ENCODE measurements at places on chromosomes 4 and X.

- no peak for DNase-seq
Measured at GRCh38 chr4:8286719-8287342, 17.3 kb downstream of the HTRA3 start.

GRCh38 chr4:161183729-161184128 lies 980.1 kb downstream of the FSTL5 start:
- no peak for DNase-seq

GRCh38 chrX:70171624-70172023 lies 5.7 kb upstream of the DGAT2L6 start:
- no peak for DNase-seq

DNA sequence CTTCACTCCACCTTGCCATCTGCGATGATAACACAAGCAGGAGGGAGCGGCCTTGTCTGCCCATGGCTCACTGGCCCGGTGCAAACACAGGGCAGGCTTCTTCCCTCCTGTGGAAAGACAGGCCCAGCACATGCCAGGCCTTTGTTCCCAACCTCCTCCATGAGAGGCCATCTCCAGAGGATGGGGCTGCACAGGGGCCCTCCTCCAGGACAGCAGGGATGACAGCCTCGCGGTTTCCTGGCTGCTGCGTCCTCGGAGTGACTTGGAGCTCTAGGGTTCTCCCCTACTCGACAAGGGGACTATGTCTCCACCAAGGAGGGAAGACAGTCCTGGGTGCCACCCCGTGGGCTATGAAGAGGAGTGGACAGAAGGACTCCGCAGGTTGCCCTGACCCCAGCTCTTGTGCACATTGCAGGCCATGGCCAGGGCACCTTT lies 21.8 kb downstream of the RNF212 start:
- DNase-seq: no peak

GRCh38 chr4:80452055-80452454 lies 116.5 kb downstream of the CFAP299 start:
- DNase-seq: no peak

GRCh38 chrX:2334237-2334636 lies 166.5 kb downstream of the DHRSX start:
- DNase-seq: no peak

GRCh38 chr4:100989401-100989800 lies 357.9 kb downstream of the PPP3CA start:
- DNase-seq: no peak

DNA sequence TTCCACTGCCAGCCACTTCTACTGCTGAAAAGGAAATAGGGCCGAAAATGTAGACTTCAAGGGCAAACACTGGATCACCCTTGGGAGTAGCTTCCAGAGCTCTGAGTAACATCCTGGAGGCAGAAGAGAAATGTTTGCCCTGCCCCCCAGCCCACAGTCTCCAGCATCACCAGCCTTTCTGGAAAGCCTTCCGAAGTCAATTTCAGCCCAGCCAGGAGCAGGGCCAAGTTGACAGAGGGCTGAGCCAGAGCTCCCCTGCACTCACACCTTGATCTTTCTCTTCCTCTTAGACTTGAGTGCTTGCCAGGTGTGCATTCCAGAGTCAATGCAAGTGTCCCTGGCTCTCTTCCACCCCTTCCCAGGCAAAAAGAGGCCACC lies 35.2 kb downstream of the SLC25A5 start:
- no peak for DNase-seq

DNA sequence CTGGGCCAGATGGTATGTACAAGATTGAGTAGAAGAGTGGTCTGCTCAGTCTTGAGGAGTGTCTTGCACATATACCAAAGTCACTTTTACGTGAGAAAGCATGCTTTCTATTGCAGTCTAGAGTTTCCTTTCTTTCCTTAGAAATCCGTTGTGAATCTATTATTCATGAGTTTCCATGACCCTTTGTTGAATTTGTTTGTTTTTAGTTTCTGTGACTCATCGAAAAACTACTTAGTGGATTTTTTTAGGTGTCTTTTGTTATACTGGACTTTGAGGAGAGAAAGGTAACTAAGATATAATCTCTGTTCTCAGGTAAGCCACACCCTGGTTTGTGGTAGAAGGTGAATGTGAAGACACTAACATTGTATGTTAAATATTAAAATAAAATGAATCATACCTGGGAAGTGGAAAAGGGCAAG lies 23.0 kb downstream of the GALNT7 start:
- no peak for DNase-seq

DNA sequence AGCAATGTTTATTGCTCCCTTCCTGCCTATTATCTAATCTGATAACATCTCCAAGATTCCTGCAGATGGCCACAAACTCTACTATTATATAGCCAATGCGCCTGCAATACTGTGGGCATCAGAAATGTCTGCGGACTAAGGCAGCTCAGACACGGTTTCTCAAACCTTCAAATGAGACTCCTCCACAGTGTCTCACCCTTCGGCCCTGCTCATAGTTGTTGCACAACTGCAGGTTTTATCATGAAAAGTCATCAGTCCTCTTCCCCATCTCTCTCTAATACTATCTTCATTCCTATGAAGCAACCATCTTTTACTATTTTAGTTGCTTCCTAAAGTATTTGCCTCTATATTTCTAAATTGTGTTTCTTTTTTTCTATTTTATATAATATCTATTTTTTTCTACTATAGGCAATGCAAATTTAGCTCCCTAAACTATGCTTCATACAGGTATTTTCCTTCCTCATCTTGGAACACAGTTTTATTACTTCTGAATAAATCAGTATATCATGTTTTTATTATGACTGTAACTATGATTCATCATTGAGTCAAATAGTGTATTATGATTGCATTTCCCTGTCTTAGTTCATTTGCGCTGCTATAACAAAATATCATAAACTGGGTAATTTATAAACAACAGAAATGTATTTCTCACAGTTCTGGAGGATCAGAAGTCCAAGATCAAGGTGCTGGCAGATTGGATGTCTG lies 129.7 kb upstream of the EDNRA start:
- no peak for DNase-seq

GRCh38 chr4:61380865-61381264 lies 180.7 kb downstream of the ADGRL3 start:
- DNase-seq: no peak

- no peak for DNase-seq
Measured at GRCh38 chrX:39630344-39630743, 467.4 kb downstream of the BCOR start.

GRCh38 chr4:105280338-105281123 lies 133.9 kb downstream of the TET2 start:
- no peak for DNase-seq

DNA sequence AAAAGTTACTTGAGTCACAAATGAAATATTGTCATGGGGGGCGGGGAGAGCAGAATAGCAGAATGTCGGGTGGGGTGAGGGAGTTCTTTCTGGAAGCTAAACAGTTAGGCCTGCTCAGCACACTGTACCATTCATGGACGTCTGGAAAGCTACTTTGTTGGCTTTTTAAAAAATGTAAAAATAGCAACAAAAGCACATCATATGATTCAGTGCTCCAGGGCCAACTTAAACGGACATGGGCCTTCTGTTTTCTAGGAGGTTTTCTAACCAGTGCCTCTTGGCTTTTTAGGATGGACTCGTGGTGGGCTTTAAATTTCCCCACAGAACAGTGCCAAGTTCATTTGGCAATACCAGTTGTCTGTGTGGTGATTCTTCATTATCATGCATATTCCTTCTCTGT lies 57.4 kb upstream of the CLCN4 start:
- DNase-seq: no peak

DNA sequence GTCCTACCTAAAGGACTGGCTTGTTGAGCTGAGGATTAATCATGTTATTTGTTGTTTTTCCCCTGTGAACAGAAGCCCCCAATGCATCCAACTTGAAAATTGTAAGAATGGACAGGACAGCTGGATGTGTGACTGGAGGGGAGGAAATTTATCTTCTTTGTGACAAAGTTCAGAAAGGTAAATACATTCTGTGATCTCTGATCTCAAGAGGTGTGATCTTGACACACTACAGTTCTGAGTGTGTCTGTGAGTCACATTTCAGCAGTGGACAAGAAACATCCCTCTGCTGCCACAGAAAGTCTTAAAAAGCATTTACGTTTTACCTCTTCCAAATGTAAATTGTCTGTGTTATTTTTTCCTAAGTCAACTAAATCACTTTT lies 79.3 kb downstream of the NFKB1 start:
- no peak for DNase-seq

DNA sequence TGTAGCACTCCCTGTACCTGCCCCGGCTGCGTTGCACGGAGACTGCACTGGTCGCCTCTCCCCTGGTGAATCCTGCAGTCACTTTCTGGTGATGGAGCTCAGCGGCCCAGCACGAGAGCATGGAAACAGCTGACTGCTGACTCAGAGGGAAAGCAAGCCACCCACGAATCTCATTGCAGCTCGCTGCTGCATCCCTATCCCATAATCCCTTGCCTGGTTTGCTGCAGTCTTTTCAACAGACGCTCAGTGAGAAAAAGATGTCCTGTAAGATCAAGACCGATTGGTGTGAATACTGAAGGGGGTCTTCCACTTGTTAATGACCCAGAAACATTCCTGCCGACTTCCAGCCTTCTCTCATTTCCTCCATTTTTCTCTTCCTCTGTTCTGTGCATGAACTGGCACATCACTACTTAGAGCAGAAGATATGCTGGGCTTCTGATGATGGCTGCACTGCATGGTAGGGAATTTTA lies 52.9 kb downstream of the TRIM2 start:
- DNase-seq: peak; percentile 58

DNA sequence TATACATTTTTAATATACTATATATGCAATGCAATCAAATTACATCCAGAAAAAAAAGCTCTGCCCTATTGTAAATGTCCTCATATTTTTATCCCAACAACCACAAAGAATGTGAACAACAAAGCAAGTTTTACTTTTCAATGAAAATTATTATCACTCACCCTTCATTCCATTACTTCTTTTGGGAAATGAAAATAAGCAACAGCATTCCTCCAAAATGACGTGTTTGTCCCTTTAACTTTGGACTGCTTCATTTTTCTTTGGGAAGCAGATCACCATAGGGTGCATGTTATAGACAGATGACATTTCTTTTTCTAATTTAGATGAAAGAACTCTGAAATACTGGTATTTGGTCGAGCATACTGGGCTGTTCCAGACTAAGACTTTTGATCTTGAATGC lies 667.1 kb upstream of the BOD1L1 start:
- DNase-seq: no peak

GRCh38 chr4:140529434-140529833 lies 5.5 kb downstream of the ELMOD2 start:
- DNase-seq: no peak

DNA sequence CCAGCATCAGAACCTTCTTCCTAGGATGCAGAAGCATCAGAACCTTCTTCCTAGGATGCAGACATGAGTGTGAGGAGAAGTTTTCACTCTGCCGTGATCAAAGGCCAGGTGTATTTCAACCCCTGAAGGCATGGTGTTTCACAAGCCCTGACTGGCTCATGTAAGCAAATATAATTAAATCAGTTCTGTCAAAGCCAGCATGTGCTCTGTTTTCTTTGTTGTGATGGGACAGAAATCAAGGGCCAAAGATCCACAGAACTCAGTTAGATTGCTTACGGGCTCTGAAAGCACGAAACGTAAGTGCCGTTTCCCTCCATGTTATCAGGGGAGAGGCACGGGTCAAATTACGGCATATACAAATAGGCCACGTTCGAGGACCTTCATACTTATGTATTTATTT lies 32.0 kb upstream of the CLDN24 start:
- no peak for DNase-seq

- no peak for DNase-seq
Measured at GRCh38 chr4:75698963-75699228, 25.5 kb upstream of the USO1 start.
